ENCODE measurements at places on chromosomes 6 and 20.

DNA sequence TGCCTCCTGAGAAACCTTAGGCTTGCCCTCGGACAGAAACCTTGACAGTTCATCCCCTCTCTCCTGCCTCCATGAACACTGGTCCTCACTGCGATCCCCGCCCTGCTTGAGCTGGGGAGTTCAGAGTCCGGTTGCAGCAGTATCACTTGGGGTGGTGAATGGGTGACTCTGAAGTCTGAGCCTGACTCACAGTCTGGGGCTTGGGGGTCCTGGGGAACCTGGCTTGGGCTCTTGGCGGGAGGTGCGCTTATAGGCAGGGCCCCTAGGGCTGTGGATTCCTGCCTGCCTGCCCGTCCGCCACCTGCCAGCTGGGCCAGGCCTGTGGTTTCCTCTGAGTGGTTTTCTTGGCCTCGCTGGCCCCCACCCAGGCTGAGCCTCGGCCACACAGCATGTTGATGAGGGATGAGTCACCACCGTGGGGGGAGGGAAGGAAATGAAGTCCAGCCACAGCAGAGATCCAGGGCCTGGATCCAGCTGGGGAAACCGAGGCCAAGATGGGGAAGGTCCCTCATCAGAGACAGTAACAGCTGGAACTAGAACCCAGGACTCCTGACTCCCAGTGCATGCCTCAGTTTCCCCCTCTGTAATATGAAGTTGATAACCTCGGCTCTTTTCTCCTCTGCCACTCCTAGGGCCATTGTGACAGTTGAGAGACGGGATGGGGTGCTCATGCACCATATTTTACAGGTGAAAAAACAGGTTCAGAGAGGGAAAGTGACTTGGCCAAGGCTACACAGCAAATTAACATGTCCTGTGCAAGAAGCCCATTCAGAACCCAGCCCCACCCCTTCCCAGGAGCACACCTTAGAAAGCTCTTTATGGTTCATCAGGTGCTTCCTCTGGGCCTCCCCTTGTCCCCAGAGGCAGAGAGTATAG is 9.2 kb downstream of the FOXS1 start:
- peak; percentile 62 for DNase-seq

- no peak for DNase-seq
These were observed 7.1 kb downstream of the RNF182 start for GRCh38 chr6:13931797-13932402.

DNA sequence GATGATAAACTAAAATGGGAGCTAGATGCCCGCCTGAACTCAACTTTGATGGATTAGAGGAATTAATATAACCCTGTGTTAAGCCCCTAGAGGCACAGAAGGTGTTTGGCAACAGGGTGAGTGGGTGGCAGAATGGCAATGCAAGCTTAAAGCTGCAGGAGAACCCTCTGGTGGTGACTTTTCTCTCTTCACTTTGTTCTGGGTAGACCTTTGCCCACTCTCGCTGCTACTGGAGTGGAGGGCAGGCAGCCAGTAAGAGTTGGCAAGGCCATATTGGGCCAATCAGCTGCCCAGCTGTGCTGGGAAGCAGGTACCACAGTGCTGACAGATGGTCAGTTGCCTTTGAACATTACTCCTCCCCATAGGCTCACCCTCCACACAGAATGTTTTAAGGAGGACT is 468.2 kb downstream of the MMUT start:
- DNase-seq = no peak

DNA sequence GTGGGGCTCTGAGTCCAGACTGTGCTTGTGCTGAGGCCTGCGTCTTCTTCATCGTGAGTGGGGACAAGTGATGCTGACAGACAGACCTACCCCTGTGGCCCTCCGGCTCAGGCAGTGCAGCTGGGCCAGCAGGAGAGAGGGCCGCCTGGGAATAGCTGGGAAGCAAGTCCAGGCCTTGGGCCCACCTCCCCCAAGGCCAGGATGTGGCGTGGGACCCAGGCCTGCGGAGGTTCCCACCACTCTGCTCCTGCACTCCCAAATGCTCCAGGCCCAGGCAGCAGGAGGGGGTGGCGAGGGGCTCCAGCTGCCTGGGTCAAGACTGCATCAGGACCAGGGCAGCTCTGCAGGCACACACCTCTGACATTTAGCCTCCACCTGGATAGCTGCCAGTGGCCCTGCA is 38.3 kb downstream of the DAAM2 start:
- no peak for DNase-seq

- DNase-seq = no peak
These were observed 53.8 kb downstream of the KCNQ2 start for GRCh38 chr20:63418617-63419016.

- DNase-seq = no peak
These were observed 11.8 kb upstream of the ZNF831 start for GRCh38 chr20:59151820-59152219.

GRCh38 chr6:156729248-156729647 is 47.9 kb upstream of the ARID1B start:
- no peak for DNase-seq

- no peak for DNase-seq
These were observed 25.4 kb upstream of the TCP11 start for GRCh38 chr6:35166520-35166919.

- no peak for DNase-seq
These were observed 1.6 kb downstream of the MRGBP start for GRCh38 chr20:62797671-62798532.

GRCh38 chr6:25715794-25716193 is 38.7 kb upstream of the SLC17A4 start:
- DNase-seq = no peak

DNA sequence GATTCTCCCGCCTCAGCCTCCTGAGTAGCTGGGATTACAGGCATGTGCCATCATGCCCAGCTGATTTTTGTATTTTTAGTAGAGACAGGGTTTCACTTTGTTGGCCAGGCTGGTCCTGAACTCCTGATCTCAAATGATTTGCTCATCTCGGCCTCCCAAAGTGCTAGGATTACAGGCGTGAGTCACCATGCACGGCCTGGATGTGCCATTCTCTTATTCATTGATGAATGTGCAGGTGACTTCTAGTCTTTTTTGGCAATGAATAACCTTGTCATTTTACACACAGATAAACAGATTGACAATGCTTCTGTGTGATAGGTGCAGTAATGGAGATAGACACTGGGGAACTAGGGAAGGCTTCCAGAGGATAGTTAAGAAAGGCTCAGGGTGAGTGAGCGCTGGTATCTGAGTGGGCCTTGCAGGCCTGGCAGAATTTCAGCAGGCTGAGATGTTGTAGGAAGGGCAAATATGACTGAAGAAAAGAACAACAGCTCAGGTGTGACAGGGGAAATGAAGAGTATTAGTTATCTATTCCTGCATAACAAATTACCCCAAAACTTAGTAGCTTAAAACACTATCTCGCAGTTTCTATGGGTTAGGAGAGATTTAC is 23.3 kb downstream of the PPARD start:
- DNase-seq = no peak

GRCh38 chr6:130148181-130148580 is 74.6 kb downstream of the SAMD3 start:
- DNase-seq = no peak

DNA sequence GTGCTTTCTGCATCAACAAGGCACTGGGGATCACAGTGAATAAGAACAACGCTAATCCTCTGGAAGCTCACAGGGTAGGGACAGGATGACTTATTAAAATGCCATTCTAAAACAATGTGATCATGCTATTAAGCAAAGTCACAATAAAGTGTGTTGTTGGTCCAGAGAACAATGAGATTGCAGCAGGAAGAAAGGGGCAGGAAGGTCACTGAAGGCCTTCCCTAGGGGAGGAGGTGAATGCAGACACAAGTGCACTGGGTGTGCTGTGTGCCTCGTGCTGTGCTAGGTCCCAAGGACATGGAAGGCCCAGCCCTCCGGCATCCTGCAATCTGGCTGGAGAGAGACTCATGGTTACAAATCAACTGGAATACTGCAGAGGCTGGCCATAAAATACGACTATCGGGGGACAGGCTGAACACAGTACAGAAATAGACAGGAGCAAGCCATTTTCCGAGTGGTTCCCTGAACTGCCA is 55.7 kb downstream of the LYRM4 start:
- no peak for DNase-seq

- no peak for DNase-seq
These were observed 50.7 kb downstream of the CLIC5 start for GRCh38 chr6:45965007-45965406.

- no peak for DNase-seq
These were observed 8.7 kb upstream of the RWDD1 start for GRCh38 chr6:116562614-116563013.

- DNase-seq = no peak
These were observed 37.3 kb downstream of the RREB1 start for GRCh38 chr6:7144872-7145584.

GRCh38 chr6:113143206-113143605 is 713.9 kb upstream of the MARCKS start:
- DNase-seq = no peak

DNA sequence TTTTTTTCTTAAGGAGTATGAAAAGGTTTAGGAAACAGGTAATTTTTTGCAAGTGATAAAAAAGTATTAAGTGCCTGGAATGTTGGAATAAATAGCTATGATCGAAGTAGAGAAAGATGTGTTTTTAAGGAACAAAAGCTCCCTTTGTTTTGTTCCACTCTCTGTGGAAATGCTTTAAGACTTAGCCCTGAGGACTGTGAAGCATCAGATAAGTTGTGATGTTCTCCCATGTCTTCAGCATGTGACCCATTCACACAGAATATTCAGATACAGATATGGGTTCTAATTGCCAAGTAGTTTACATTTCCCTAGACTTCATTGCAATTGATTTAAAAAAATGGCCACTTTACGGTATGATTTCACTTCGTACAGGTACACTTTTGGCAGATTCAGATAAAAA is 80.6 kb downstream of the KCNQ5 start:
- no peak for DNase-seq

DNA sequence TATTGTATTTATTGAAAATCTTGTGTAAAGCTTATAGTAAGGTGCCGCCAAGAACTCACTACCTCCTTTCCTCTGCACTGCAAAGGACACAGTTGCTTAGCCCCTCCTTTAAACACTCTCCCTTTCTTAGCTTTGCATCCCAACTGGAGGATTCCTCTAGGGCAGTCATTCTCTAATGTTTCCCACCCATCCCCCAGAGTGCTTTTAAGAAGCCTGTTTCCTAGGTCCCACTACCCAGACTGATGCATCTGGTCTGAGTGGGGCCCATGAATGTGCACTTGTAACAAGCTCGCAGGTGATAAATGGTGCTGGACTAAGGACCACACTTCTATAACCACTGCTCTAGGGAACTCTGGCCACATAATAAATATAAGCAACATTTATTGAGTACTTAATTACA is 55.2 kb downstream of the B4GALT5 start:
- DNase-seq = no peak

- DNase-seq = no peak
These were observed 3.1 kb upstream of the TFAP2B start for GRCh38 chr6:50815436-50816114.

- DNase-seq = no peak
These were observed 233.9 kb upstream of the ZNF217 start for GRCh38 chr20:53827292-53828087.

- peak; percentile 46 for DNase-seq
These were observed 33.5 kb upstream of the MCM3 start for GRCh38 chr6:52317841-52318581.

DNA sequence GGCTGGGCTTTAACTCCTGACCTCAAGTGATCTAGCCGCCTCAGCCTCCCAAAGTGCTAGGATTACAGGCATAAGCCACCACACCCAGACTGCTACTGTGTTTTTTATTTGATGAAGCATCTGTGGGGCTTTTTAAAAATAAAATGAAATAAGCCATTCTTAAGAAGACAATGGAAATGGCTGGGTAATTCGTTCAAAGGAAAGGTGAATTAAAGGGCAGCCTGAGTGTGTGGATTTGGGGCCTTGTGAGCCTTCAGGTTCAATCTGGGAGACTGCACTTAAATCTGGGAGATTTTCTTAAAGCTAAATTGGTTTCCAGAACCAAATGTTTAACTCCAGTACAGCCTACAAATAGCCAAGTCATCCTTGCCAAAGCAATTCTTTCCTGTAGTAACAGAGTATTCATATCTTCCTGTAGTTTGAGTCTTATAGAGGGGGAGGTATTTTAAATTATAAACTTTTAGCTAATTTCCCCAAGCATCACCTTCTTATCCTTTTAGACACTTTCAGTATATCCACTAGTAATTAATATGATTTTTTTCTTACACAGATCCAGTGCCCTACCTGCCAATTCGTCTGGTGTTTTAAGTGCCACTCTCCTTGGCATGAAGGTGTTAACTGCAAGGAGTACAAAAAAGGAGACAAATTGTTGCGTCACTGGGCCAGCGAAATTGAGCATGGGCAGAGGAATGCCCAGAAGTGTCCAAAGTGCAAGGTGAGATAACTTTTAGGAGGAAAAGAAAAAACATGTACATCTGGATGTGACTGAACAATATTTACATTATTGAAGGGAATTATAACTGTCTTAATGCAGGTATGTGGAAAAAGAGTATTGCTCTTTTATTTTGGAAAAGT is 95.4 kb downstream of the RNF217 start:
- no peak for DNase-seq

DNA sequence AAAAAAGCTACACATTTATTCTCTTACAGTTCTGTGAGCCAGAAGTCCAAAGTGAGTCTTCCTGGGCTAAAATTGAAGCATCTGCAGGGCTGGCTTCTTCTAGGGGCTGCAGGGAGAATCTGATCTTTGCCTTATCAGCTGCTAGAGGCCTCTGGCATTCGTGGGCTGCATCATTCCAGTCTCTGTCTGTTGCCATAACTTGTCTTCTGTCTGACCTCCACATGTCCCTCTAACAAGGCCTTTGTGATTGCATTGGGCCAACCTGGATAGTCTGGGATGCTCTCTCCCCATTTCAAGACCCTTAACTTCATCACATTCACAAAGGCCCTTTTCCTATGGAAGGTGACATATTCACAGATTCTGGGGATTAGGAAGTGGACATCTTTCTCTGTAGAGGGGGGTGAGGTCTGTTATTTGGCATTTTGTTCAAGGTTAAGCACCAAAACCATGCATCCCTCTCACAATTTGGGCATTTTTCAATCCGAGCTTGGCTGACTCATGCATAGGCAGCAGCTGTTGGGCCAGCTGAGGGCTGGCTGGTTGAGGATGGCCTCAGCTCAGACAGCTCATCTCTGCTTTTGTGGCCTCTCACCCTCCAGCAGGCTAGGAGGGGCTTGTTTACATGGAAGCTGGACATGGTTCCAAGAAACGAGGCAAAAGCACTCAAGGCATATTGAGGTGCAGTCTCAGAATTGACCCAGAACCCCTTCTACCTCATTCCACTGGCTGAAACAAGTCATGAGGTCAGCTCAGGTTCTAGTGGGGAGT is 116.1 kb upstream of the NXT1 start:
- no peak for DNase-seq
